PC-3 (cell line): ENCODE measurements at places on chromosomes 2 and 18. TPM values are rescaled to one million over a fixed set of nuclear protein-coding genes. Genes with fewer than 3 reads are reported as not detected.
A peak's percentile ranks its signal among the peaks of the same experiment; 100 is the strongest.

The ACVR1C gene
- 0.17 and 0.40 TPM in 2 replicates for total RNA-seq

The XIRP2 gene
- total RNA-seq, result 0.11 TPM in 1 of 2 replicates, not detected in the other

The BOLL gene
- total RNA-seq, result not detected in 2 replicates

The PAIP2B gene
- 3.8 and 4.0 TPM in 2 replicates for total RNA-seq

The OSR1 gene
- total RNA-seq, result 30.6 and 33.5 TPM in 2 replicates

The DCC gene
- not detected in 2 replicates for total RNA-seq

GRCh38 chr2:216002101-216002678 is 11.2 kb downstream of the MREG start:
- H3K4me1 ChIP-seq, result peaks cover 45% of the 10 kb centered on the region
- no peak for DNase-seq
- H3K27ac ChIP-seq, result no peak overlapping the region
- H3K36me3 ChIP-seq, result peaks cover 8% of the 10 kb centered on the region; the same call in 1 of the 2 replicates
- no peak overlapping the region for H3K4me3 ChIP-seq

DNA sequence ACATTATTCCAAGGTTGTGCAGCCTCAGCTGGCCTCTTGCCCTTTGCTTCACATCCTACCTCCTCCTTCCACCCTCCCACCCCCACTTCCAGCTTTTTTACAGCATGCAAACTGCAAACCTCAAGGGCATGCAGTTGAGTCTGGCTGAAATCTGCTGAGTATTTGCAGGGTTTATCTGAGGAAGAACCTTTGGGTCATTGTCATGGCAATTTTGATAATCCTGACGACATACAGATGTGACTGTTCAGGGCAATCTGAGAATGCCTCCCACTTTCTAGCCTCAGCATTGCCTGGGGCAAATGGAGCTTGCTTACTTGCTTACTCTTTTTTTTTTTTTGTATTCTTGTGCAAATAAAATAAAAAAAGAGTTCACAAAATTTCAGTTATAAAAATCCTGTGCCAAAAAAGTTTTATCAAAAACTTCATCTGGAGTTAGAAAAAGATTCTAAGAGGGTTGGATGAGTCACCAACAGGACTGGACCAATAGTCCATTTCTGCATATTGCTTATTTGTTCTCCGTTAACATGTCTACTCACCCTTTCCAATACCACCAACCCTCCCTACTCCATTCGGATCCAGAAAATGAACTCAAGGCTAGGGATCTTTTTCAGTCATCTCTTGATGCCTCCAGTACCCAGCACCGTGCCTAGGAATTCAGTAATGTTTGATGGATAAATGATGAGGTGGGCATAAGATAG is 23.6 kb upstream of the LHCGR start:
- H3K4me3 ChIP-seq, result no peak overlapping the region
- H3K4me1 ChIP-seq, result no peaks in the 10 kb centered on the region
- H3K27me3 ChIP-seq, result no peaks in the 10 kb centered on the region
- no peaks in the 10 kb centered on the region for H3K36me3 ChIP-seq

GRCh38 chr2:155747531-155747930 is 585.0 kb downstream of the NR4A2 start:
- no peaks in the 10 kb centered on the region for H3K27me3 ChIP-seq
- H3K36me3 ChIP-seq, result no peaks in the 10 kb centered on the region
- DNase-seq, result no peak

- no peak for DNase-seq
- H3K27me3 ChIP-seq, result no peaks in the 10 kb centered on the region
- no peak overlapping the region for H3K27ac ChIP-seq
- no peaks in the 10 kb centered on the region for H3K36me3 ChIP-seq
- no peaks in the 10 kb centered on the region for H3K4me1 ChIP-seq
Observed at GRCh38 chr2:25410370-25410769, 68.6 kb upstream of the DNMT3A start.

DNA sequence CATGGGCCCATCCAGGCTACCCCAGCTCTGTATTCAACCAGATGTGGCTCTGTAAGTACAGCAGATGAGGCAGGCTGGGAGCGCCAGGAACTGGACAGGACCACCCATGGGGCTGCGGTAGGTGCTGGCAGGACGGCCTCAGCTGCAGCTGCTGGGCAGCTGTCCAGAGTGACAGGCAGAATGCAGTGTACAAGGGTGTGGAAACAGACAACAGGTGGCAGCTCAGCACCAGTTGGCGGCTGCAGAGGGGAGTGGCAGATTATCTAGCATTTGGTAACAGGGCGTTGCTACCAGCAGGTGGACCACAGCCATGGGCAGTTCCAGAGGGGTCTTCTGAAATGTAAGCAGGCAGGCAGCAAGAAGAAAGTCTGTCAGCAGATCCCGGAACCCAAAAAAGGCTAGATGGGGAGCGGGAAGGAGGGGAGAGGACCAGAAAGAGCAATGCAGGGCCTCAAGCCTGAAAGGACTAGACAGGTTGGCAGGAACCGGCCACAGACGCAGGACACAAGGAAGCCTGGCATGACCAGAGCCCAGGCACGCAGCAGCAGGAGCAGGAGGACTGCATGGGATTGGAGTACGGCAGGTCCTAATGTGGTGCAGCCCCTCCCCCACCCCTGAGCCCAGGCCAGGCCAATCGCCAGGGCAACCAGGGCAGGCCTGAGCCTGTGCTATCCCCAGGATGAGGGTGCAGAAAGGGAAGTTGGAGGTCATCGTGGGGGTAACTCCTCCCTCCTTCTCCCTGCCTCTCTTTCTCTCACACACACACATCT is 24.7 kb downstream of the PKDCC start:
- H3K4me1 ChIP-seq, result no peaks in the 10 kb centered on the region
- H3K4me3 ChIP-seq, result no peak overlapping the region
- no peak for DNase-seq
- no peaks in the 10 kb centered on the region for H3K36me3 ChIP-seq
- H3K27ac ChIP-seq, result no peak overlapping the region

- H3K4me3 ChIP-seq, result no peak overlapping the region
- no peaks in the 10 kb centered on the region for H3K36me3 ChIP-seq
Observed at GRCh38 chr2:119219873-119220272, 3.8 kb upstream of the STEAP3 start.

DNA sequence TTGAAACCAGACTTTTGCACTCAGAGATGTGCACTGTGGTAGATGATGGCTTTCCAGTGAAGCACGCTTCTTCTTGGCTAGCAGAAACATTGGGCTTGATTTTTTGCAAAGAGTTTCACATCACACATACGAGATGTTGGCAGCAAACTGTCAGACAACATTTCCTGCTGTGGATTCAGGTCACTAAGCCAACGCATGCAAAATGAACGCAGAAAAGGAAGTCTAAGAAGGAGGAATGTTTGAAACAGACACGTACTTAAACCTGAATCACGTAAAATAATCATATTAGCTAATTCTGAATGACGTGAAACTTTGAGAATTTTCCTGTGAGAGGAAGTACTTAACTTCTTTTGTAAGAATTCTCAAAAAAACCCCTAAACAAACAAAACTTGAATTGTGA is 88.1 kb downstream of the EPB41L3 start:
- H3K27me3 ChIP-seq, result no peaks in the 10 kb centered on the region
- H3K36me3 ChIP-seq, result no peaks in the 10 kb centered on the region
- DNase-seq, result peak; percentile 40
- no peak overlapping the region for H3K4me3 ChIP-seq
- H3K27ac ChIP-seq, result peak overlapping the region; percentile 88
